Stimulated activated CD8-positive, alpha-beta memory T cell treated with anti-CD3 and anti-CD28 coated beads, Interleukin-4, amount 100 ng/mL, for 1 hour (primary cell): ENCODE measurements at places on chromosomes 2 and 18.

DNA sequence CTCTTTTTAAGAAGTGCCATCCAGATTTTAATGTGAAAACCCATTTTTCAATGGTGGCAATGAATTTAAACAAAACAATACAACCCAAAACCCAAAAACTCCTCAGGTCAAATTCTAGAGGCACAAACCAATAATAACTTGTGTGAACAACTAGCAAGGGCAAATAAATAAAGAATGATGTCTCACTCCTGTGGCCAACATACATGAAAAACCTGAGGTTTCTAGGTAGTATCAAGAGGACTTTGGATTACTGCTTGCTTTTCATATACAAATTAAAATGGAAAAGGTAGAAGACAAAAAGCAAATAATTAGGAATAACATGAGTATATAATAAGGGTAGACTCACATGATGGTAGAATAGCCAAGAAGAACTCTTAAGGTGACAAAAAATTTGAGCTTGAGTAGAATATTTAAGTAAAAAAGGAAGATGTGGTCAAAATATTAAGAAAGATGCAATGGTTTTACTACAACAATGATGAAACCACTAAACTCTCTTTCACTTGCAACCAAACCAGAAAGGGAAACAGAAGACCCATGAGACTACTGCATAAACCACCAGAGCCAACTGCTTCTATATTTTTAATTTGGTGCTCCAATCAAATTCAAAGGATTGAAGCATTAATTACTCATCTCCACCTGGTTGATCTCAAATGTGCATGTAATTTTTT, 53.5 kb downstream of the DARS1 start:
- no peak for DNase-seq

GRCh38 chr18:35905436-35905835, 67.0 kb upstream of the RMP24 start:
- no peak for DNase-seq

DNA sequence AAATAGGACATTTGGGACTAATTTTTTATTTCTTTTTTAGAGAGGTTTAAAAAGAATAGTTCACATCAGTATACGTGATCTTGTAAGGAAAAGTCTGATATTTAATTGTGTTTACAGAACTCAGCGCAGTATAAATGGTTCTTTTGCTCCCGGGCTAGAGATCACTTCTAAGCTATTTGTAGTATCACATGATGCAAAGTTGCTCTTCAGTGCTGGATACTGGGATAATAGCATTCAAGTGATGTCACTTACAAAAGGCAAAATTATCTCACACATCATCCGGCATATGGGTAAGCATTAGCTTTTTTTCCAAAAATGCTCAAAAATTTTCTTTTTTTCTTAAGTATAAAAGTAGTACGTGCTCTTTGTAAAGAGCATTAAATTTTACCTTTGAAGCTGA, 37.4 kb upstream of the CYP20A1 start:
- no peak for DNase-seq

DNA sequence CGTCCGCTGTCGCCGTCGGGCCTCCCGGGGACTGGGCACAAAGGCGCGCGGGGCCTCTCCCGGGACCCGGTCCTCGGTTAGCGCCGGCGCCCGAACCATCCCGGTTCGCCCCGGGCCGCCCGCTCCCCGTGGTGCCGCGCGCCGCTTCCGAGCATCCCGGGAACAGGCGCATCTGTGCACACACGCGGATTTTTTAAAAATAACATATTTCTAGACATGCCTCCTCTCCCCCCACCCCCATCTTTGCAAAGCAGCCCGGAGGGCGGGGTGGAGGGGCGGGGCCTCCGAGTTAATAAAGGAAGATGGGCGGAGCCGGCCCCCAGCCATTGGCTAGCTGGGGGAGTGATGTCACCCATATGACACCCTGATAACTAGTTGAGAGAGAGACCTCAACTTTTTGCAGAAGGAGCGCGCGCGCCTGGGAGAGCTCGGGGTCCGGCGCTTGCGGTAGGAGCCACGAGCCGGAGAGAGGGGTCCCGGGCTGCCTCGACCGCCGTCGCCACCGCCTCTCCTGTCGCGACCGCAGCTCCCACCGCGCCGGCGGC, at the start of gene SOX11:
Gene SOX11 (plus strand): TSS at position 400 of the 545 bp plus-strand sequence. CDS start 338 bp downstream, outside the sequence.
- DNase-seq: no peak

DNA sequence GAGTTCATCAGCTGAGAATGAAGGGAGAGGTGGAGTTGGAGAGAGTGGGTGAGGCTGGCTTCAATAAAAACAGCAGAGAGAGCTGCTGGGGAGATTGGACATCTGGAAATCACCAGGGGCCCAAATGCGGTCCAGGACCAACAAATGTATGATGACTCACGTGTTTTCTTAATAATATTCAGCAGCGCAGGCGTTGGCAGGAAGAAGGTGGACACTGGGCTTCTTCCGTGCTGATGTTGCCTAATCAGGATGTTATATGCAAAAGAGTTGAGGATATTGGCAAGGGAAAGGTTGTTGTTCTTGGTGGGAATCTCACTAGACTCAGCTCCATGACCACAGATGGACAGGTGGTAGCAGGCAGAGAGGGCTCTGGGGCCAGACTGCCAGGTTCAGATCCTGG, 12.8 kb upstream of the PLA2R1 start:
- DNase-seq: no peak

- no peak for DNase-seq
These were observed 37.7 kb downstream of the LHCGR start for GRCh38 chr2:48717846-48718245.

- no peak for DNase-seq
These were observed 390.2 kb downstream of the DSC3 start for GRCh38 chr18:30652387-30652786.

DNA sequence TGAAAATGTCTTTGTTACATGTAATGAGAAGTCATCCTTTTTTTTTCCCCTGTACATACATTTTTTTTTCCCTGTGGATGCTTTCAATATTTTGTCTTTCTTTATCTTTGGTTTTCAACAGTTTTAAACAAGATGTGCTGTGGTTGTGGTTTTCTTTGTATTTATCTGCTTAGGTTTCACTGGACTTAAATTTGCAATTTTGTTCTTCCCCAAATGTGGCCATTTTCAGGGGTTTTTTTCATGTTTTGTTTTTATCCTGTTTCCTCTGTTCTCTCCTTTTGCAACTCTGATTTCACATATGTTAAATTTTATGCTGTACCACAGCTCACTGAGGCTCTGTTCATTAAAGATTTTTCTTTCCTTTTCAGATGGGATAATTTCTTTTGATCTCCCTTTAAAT, 41.7 kb downstream of the GALNT1 start:
- no peak for DNase-seq
